Progenitor cell of endocrine pancreas (in vitro differentiated cells): ENCODE measurements at places on chromosomes 13 and 19. TPM values are rescaled to one million over a fixed set of nuclear protein-coding genes. Genes with fewer than 3 reads are reported as not detected.

GRCh38 chr19:18710996-18711751 lies 27.7 kb downstream of the CRTC1 start:
- no peak for DNase-seq

PSG2 gene
- total RNA-seq = not detected in 2 replicates

- no peak for DNase-seq
Measured at GRCh38 chr13:102768909-102769308, 4.7 kb downstream of the TEX30 start.

DNA sequence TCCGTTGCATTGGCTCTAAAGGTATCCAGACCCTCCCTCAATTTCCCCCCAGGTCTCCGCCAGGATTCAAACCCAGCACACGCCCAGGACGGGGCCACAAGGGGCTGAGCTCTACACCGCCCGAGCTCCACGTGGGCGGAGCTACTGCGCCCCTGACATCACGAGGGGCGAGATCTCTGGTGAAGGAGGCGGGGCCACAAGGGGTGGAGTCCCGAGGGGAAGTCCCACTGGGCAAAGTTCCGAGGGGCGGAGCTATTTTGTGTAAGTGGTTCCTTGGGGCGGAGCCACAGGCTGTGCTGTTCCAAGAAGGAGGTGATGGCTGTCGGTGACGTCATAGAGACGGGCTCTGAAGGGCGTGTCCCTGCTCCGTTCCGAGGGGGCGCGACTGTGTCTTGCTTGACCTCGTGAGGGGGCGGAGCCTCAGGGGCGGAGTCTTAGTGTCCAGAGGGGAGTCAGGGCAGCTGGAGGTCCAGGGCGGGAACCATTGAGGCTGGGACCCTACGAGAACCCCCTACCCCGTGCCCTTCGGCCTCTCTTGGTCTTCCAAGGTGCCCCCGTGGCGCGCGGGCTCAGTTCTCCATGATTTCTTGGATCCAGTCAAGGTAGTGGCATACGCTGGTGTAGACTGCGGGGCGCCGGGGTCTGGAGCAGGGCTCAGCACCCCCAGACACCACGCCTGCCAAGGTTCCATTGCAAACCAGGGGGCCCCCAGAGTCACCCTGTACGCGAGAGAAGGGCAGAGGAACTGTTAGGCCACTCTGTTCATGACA lies 1.3 kb upstream of the KLK8 start:
- DNase-seq = no peak

DNA sequence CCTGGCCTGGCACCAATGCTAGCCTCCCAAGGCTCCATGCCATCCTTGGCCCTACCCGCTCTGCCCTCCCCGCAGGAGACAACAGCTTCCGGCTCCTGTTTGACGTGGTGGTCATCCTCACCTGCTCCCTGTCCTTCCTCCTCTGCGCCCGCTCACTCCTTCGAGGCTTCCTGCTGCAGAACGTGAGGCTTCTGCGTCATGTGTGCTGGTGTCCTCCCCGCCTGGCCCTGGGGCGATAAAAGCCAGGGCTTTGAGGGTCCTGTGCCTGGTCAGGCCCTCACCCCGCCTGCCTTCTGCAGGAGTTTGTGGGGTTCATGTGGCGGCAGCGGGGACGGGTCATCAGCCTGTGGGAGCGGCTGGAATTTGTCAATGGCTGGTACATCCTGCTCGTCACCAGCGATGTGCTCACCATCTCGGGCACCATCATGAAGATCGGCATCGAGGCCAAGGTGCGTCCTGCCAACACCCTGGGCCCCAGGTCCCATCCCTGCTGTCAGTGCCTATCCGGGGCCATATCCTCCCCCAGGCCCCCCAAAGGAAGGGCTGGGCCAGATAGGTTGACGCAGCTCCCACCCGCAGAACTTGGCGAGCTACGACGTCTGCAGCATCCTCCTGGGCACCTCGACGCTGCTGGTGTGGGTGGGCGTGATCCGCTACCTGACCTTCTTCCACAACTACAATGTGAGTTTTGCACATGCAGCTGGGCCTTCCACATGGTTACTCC lies 6.3 kb downstream of the MCOLN1 start:
- no peak for DNase-seq

- no peak for DNase-seq
Measured at GRCh38 chr19:44813070-44813840, 4.4 kb downstream of the BCAM start.

DNA sequence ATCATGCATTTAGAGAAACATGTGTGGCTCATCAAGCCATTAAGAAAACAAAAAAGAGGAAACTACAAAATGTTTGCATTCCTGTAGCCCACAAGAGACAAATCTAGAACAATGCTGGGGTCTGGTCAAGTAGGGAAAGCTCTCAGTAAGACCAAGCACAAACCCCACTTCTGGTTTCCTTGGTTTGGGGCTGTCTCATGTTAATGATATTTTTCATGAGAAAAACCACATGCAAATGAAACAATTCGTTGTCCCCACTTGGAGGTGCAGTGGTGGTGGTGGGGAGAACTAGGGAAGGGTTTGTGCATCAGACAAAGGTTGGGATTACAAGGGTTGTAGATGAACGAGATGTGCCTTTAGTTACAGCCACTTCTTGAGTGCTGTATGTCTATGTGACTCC lies 7.0 kb upstream of the RB1 start:
- no peak for DNase-seq

STK11 gene
- total RNA-seq = 59.3 and 61.5 TPM in 2 replicates

DNA sequence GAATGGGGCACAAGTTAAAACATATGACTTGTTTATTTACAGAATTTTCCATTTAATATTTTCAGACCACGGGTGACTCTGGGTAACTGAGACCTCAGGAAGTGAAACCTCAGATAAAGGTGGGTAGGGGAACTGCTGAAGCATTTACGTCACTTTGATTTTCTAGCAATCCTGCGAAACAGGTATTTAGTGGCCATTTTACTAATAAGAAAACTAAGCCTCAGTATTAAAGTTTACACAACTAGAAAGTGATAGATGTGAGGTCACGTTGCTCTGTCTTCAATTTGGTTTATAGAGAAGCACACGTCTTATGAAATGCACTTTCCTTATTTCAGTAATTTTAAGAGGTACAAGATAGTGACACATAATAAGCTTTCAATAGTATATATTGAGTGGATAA lies 402.8 kb downstream of the FGF9 start:
- DNase-seq = no peak

CLDND2 gene
- total RNA-seq = 0.73 and 1.4 TPM in 2 replicates

DNA sequence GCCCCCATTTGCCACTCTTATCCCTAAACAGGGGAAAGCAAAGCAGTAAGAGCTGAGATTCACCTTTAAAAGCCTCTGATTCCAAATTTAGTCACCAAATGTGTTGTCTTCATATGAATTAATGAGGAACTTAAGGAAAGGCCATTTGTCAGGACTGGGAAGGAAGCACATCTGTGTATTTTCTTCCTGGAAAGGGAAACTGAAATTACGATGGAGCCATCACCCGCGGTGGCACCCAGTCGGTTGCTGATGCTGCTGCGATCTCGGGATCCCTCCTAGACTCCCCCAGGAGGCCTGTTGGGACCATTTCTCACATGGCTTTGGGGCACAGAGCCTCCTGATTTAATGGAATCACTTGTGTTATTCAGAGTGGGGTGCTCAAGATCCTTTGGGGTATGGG lies 7.4 kb upstream of the IL4I1 start:
- no peak for DNase-seq

- no peak for DNase-seq
Measured at GRCh38 chr19:47133021-47133471, 2.4 kb downstream of the SAE1 start.

DNA sequence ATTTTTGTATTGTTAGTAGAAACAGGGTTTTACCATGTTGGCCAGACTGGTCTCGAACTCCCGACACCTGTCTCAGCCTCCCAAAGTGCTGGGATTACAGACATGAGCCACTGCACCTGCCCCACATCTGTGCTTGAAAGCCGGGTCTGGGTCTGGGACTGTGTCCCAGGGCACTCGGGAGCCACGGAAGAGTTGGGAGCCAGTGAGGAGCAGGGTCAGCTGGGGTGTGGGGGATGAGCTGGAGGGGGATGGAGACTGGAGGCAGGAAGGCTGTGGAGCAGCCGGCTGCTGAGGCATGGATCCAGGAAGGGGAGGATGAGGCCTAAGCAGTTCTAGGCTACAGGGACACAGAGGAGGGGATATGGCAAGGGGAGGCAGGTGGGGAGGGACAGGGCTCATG lies 10.7 kb upstream of the SPACA4 start:
- DNase-seq = no peak

- DNase-seq = no peak
Measured at GRCh38 chr13:99227331-99227900, 26.8 kb downstream of the UBAC2 start.

DNMT1 gene
- total RNA-seq = 150 TPM in 2 replicates
